ENCODE measurements at places on chromosomes 12 and 14.
A peak's percentile ranks its signal among the peaks of the same experiment; 100 is the strongest.

DNA sequence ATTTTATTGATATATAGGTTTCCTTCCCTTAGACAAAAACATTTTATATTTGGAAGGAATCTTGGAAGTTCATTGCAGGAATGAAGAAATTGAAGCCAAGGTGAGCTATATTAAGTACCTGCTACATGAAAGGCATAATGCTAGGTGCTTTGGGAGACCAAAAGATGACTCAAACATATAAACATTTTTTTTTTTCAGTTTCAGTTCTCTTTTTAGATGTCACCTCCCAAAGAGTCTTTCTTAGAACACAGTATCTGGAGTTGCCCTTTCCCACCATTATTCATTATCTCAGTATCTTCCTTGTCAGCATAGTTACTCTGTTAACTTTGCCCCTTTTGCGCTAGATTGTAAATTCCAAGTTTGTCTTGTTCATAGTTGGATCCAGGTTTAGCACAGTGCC, 1.1 kb downstream of the LIN52 start:
- no peak for DNase-seq

DNA sequence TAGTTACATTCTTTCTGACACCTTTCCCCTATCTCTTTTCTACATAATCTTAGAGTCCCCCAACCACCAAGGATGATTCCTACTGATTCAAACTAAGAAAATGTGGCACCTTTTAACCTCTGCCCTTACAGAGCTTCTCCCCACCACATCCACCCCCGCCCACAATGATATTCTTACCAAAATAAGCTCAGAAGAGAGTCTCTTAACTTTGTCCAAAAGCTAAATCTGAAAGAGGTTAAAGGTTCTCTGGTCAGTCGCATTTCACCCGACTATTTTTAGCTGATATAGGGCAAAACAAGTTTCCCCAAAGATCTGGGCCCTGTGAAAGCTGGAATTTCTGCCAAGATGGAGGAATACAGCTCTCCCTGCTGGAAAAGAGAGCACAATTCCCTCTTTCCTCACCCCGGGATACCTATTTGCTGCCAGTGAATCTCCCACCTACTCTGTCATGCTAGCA, 128.6 kb downstream of the ZFP36L1 start:
- DNase-seq = no peak

- DNase-seq = peak; percentile 57
These were observed 107.5 kb downstream of the ADGRD1 start for GRCh38 chr12:131061041-131061806.

DNA sequence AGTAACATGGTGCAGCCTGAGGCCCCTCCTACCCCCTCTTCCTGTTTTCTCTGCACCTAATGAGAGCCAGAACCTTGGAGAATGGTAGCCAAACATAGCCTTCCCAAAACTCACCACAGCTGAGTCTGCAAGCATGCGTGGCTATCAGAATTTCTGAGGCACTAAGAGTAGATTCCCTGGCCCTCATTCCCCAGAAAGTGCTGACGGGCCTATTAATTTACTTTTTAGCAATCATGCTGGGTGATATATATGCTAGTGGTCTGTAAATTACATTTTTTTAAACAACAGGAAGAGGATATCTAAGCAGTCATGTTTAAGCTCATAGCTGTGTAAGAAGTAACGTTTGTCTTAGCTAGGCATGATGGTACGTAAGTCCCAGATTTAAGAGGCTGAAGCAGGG, 30.4 kb downstream of the KANSL2 start:
- DNase-seq = no peak

DNA sequence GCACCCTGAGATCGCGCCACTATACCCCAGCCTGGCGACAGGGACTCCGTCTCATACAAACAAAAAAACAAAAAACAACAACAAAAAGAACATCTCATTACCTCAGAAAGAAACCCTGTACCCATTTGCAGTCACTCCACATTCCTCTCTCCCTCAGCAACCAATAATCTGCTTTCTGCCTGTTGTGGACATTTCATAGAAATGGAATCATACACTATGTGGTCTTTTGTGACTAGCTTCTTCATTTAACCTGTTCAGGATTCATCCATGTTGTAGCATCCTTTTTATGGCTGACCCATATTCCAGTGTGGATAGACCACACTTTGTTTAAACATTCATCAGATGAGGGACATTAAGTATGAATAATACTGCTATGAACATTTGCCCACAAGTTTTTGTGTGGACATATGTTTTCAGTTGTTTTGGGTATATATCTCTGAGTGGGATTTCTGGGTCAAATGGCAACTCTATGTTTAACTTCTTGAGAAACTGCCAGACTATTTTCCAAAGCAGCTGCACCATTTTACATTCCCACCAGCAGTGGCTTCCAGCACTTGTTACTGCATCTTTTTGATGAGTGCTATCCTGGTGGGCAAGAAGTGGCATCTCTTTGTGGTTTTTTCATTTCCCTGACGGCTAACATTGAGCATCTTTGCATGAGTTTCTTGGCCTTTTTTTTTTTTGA, 5.9 kb upstream of the RCOR1 start:
- DNase-seq = no peak

GRCh38 chr12:130948751-130949150, 5.0 kb upstream of the ADGRD1 start:
- DNase-seq = no peak

- DNase-seq = no peak
These were observed 1.3 kb downstream of the CS start for GRCh38 chr12:56298828-56299227.

GRCh38 chr12:14257734-14258574, 107.5 kb upstream of the ATF7IP start:
- DNase-seq = peak; percentile 98

DNA sequence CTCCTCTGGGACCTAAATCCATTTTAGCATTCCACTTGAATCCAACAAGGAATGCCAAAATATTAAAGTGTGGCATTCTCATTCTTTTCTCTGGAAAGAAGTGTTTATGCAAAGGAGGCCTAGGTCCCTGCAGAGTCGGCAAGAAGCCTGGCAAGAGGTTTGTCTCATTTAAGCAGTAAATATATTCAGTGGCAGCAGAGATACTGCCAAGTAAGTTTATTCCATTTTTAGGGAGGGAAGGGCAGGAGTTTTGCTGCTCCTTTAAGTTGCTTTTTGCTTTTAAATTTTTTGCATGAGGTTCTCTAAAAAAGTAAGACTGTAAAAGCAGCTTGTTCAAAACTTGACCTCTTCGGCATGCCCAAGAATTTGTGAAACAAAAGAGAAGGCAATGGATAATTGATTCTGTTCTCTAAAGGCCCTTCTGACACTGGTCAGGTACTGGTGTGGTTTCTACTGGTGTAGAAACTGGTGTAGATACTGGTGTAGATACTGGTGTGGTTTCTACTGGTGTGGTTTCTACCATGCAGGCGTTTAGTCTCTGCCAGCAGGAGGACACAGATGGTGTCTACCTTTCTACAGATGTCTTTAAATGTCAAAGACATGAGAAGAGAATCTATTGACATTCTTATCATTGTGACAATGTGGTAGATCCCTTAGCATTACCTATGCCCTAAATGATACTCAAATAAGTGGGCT, 107.3 kb downstream of the SAMD4A start:
- no peak for DNase-seq

DNA sequence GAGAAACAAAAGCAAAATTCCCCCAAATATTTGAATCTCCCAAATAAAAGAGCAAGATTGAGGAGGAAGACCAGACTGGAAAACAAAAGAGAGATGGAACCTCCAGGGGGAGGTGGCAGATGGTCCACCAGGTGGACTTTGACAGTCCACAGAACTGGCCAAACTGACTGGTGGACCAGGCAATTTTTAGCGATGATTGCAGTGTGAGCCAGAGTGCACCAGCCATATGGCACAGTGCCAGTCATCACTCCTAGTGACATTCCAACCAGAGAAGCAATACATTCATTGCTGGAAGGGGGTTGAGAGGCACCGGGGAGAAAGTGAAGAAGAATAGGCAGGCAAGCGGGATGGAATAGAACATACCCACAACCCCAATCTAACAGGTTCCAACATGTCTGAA, 182.9 kb downstream of the EXOC5 start:
- peak; percentile 44 for DNase-seq

DNA sequence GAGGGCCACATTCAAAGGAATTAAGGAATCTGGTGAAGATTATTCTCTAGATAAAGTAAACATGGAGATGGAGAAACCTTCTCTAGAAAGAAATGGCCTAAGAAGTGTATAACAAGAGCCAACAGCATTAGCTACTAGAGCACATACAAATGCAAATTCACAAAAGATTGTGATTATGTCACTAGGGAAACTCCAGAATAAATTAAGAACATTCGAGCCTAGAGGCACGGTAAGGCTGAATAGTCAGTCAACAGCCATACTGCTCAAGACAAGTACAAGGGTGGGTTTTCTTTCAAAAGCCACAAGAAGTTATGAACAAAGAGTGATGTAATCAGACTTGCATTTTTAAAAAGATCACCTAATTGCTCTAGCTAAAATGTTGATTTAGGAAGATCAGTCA, 25.4 kb downstream of the PPP4R3A start:
- DNase-seq = no peak

GRCh38 chr14:60643141-60643462, 6.2 kb downstream of the SIX1 start:
- no peak for DNase-seq

DNA sequence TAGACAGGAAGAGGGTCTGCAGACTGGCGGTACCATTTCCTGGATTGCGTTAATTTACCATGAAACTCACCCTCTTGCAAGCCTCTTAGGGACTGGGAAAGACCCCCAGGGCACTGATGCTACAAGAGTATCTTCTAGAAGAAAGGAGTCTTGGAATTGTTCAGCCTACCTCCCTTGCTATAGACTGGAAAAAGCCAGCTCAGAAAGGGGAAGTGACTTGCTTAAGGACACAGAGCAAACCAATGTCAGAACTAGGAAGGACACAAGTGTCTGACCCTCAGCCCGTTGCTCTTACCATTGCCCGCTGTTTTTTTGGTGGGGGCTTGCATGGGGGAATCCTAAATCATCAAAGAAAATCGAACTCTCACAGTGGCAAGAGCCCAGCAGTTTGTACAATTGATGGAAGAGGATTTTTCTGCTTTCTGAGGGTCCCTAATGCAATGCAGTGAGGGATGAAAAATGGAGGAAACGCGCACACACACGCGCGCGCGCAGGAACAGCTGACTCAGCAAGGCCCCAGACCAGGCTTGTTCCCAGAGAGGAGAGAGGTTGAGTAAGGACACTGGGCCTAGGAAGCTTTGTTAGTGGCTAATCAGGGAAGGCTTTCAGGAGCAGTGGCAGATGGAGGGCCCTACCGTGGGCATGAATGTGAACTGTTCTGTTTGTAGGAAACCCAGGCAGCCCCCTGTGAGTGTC, 50.9 kb downstream of the RIN3 start:
- DNase-seq = no peak

GRCh38 chr14:70289138-70289537, 70.3 kb downstream of the COX16 start:
- no peak for DNase-seq

DNA sequence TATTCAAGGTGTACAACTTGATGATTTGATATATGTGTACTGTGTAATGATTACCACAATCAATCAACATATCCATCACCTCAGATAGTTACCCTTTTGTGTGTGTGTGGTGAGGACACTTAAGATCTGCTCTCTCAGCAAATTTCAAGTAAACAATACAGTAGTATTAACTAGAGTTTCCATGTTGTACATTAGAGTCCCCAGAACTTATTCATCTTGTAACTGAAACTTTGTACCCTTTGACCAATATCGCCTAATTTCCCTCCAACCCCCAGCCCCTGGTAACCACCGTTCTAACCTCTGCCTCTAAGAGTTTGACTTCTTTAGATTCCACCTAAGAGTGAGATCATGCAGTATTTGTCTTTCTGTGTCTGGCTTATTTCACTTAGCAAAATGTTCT, 12.1 kb downstream of the ADCK1 start:
- DNase-seq = no peak

DNA sequence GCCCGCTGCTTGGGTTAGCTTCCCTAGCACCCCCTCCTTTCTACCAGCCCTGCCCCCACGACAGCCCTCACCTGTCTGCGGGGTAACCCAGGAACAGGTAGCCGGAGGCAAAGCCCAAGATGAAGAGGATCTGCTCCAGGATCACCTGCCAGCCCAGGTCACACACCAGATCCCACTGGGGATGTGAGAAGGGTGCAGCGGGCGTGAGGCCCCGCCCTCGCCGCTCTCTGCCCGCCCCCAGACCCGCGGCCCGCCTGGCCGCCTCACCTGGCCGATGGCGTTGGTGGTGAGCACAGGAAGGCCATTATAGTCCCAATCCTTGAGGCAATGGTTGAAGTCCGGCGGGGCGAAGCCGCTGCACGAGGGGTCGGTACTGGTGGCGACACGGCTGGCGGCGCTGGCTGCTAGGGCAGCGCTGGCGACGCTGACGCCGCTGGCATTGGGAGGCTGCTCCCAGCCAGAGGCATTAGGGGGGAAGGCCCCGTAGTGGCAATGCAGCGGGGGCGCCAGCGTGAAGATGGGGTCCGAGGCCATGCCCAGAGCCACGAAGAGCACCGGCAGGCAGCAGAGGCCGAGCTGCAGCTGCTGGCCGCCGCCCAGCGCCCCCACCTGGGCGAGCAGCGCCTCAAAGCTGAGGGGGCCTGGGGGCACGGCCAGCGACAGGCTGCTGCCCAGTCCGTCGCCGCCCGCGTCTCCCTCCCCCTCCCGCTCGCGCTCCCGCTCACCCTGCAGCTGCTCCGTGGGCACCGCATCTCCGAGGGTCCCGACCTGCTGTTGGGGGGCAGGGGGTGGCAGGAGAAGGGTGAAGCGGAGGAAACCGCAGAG, 794 bp downstream of the SLC22A17 start:
- no peak for DNase-seq

- DNase-seq = no peak
These were observed 160.6 kb downstream of the MON2 start for GRCh38 chr12:62627181-62627580.

DNA sequence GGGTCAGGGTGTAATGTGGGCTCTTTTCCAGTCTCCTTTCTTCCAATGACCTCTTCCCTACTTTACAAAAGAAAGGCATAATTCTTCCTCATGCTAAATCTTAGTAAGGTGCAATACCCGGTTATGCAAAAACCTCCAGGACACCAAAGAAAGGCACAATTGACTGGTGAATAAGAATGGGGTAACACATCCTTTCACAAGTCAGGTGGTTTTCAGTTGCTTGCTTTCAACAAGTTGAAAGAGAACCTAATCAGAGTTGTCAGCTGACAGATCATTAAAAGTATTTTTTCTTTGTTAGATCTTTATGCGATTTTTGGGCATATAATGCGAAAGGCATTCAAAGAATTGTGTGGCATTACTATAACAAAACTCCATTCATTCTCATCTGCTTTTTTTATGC, 1.3 kb upstream of the AEBP2 start:
- DNase-seq = no peak

GRCh38 chr12:122659579-122659978, 43.6 kb downstream of the HCAR2 start:
- DNase-seq = no peak

DNA sequence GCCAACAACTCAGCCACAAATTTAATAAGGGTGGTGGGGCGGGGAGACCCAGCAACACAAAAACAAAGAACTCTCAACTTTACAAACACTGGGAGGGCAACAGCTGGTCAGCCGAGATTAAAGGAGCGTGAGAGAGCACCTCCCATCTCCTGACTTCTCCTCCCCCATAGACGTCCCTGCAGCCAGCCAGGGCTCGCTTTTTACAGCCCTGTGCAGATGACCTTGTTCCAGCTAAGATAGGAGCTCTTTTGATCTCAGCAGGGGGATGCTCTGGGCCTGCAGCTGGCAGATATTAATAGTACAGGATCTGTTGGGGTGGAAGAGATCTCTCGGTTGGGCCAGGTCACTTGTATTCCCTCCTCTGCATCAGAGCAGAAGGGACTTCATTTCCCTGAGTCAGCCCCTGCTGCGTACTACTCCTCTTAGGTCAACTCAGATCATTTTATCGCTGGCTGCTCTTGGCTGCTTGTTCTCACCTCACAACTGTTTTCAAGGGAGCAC, 475.8 kb downstream of the RAD51B start:
- DNase-seq = no peak

All from SHP77 (cell line).